IMR-90 (cell line): ENCODE measurements at places on chromosomes 11 and 22. TPM values are rescaled to one million over a fixed set of nuclear protein-coding genes. Genes with fewer than 3 reads are reported as not detected.
A peak's percentile ranks its signal among the peaks of the same experiment; 100 is the strongest.

- DNase-seq = no peak
These were observed 421.8 kb upstream of the ANO5 start for GRCh38 chr11:21771097-21771496.

- no peak for DNase-seq
These were observed 14.6 kb downstream of the ELFN2 start for GRCh38 chr22:37412495-37413250.

DNA sequence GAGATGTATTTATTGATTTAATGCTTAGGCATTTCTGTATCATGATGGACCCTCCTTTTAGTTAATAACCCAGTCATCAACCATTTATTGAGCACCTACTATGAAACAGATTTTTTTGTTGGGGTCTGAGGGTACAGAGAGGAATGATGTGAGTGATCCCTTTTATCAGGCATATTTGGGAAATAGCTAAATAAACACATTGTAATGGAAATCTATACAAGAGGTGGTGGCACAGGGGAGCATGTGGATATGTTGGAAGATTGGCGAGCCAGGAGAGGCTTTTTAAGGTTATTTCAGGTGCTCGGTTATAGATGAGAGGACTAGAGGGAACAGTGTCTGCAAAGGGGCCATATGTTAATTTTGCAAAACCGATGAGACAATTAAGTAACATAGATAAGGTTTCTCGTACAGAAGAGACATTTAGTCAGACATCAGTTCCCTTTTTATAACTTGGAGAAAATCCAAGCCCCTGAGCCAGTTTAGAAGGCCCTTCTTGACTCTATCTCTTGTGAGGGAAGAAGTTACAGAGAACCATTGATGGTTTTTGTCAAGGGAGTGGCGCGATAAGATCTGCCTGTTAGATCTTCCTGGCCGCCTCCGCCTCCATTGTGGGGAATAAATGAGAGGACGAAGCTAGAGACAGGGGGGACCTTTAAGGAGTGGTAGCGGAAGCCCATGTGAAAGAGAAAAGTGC, 2.0 kb downstream of the ATXN10 start:
- DNase-seq = no peak

GRCh38 chr11:77580712-77581337, 8.9 kb upstream of the AQP11 start:
- DNase-seq = peak; percentile 21

DNA sequence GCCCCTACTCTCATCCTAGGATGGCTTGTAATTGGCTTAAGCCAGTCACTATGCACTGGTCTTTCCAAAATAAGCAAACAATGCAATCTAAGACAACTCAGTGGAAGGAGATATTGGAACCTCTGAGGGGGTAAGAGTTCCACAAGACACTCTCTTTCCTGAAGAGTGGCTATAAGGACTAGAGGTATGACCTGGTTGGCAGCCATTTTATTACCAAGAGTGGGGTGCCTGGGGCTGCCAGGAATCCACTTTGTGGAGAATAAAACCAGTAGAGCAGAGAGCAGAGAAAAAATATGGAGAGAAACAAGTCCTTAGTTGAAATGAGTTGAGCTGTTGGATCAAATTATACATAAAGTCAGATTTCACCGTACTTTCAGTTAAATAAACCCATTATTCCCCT, 38.8 kb upstream of the CAPRIN1 start:
- DNase-seq = no peak

- DNase-seq = no peak
These were observed 24.6 kb upstream of the CWF19L2 start for GRCh38 chr11:107482234-107482633.

- no peak for DNase-seq
These were observed 96.8 kb upstream of the PLET1 start for GRCh38 chr11:112357488-112357887.

- DNase-seq = no peak
These were observed 18.2 kb upstream of the CCDC134 start for GRCh38 chr22:41782316-41782715.

DNA sequence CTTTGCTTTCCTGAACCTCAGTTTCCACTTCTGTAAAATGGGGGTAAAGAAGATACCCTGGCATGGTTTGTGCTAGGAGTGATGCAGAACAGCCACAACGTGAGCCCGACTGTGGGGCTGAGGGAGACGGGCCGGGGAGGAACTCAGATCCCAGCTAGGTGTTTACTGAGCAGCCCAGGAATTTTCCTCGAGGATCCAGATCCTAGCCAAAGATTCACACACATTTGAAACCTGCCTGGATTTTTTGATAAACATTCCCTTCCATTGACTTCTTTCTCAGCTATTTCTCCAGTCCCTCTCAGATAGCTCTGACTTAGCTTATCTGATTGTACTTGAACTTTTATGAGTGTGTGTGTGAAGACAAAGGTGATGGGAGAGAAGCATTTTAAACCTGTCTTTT, 98.0 kb downstream of the KIAA1671 start:
- DNase-seq = no peak

GRCh38 chr11:92885600-92885999, 83.9 kb upstream of the MTNR1B start:
- no peak for DNase-seq

DNA sequence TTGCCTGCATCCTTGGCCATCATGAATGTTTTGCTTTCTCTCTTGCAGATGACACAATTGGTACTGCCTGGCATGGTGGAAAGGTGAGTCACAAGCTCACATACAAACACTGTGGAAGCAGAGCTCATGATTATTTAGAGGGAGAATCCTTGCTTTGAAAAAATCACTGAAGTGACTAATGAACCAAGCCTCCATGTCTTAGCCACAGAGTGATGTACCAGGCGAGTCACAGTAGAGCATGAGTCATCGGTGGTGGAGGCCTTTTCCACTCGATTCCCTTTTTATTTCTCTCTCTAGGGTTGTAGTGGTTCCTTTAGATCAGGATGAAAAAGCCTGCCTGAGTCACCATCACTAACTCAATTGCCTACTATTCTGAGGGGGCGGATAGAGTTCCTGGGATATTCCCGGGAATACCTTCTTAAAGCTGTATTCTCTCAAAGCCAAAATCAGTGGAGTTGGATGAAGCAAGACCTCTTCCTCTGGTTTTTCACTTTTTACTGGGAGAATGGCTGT, 49.6 kb upstream of the ALKBH3 start:
- DNase-seq = peak; percentile 100

DNA sequence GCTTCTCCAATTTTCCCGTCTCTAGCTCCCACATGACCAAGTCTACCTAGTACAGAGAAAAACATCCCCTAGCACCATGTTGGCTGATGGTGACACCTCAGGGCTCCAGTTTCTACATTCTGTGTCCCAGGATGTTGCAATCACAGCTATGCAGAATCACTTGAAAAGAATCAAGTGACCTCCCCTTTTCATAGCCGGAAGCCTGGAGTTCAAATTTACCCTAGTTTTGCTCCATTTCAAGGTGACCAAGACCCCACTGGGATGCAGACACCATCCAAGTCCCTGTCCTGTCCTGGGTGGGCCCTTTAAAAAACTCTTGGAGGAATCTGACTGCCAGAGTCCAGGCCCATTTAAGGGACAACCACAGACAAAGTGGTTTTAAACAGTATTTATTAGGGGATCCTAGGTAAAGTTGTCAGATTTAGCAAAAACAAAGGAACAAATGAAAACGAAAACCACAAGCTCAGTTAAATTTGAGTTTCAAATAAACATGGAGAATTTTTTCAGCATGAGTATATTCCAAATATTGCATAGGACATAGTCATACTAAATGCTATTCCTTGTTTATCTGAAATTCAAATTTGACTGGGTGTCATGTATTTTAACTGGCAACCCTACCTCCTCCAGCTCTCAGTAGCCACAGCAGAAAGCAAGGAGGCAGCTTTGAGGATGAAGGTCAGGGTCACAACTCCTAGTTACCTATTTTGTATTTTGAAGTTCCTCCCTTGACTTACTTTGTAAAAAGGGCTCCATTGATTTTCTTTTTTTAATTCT, 52.4 kb downstream of the MIAT start:
- DNase-seq = peak; percentile 76

DNA sequence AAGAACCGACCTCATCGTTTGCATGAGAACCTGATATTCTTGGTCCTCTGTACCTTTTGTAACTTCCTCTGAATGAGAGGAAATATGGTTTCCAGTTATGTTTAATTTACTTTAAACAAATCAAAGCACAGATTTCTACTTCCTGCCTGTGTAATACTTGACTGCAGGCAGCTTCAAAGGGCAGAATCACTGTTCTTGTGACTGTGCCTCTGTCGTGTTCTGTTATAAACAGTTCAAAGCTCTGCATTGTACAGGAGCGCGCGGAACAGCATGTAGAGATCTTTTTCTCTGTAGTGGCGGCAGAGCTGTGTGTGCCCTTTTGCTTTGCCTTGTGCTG, 73.2 kb upstream of the CLDN5 start:
- DNase-seq = no peak

GRCh38 chr11:44885919-44886789, 64.5 kb downstream of the TP53I11 start:
- DNase-seq = no peak

DNA sequence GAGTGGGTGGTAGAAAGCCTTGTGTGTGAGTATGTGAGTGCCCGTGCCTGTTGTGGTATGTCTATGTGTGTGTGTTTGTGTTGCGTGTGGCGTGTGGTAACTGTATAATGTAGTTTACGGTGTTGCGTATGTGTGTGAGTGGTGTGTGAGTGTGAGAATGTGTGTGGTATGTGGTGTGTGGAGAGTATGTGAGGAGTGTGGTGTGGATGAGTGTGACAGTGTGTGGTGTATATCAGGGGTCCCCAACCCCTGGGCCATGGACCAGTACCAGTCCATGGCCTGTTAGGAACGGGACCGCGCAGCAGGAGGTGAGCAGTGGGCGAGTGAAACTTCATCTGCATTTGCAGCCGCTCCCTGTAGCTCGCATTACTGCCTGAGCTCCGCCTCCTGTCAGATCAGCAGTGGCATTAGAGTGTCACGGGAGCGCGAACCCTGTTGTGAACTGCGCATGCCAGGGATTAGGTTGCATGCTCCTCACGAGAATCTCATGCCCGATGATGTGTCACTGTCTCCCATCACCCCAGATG, 5.7 kb downstream of the UPK3A start:
- peak; percentile 83 for DNase-seq

DNA sequence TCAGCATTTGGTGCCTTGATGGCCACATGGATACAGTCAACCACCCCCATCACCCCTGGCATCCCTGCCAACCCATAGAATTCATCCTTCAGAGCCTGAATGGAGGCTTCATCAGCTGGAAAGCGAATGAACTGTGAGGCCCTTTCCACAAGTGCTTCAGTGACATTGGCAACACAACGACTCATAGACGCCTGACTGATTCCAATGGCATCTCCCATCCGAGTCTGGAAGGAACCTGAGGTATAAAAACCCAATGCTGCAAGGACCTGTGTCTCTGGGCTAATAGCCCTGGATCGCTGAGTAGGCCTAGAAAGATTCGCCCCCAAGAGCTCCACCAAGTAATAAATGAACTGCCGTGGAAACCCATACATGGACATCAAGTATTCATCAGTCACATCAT, 1.3 kb downstream of the HARBI1 start:
- peak; percentile 54 for DNase-seq

DNA sequence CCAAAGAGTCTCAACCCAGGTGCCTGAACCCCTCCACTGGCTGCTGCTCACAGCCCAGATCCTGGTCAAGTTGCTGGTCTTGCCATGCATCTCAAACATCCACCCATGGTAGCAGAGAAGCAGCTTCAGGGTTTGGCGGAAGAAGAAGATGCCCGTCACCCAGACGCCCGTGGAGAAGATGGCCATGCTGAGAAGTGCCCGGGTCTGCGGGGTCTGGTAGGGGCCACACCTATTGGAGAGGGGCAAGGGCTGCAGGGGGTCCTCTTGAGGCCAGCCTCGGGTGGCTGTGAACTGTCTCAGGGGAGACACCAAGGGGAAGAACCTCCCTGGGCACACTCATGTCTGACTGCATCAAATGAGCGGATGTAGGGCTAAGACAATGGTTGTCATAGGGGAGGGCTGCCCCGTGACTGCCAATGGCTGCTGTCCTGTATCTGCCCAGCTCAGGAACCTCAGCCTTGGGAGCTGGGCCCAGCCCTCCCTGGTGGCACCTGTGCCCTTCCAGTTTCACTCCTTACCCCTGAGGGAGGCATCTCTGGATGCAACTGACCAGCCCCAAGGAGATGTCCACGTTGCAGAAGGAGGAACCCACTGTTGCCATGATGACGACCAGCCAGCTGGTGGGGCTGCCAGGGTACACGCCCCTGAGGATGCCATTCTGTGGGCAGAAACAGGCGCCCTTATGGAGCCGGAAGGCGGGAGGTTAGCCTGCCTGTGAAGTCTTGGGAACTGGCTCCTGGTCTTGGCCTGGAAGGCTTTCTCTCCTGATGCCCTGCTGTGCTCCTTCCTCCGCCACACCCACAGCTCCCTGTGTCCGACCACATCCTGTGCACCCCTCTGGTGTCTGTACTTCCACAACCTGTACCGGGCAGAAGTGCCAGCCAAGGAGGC, 1.2 kb downstream of the CPT1B start:
- no peak for DNase-seq

DNA sequence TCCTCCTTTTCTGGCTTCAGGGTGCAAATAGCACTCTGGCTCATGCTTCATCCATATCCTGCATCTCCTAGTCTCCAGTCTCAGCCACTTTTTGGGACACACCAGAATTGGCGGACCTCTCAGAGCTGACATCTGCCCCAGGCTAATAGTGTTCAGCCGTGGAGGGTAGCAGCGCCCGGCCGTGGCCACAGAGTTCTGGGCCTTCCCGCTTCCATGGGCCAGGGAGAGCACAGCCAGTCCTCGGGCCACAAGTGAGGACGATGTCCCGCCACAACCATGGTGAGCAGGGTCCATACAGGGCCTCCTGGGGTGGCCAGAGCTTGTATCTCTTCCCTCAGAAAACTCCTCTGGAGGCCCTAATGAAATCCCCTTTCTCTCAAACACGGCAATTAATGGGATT, 26.0 kb downstream of the DKK3 start:
- no peak for DNase-seq

ESAM gene
- under 0.01 TPM in 1 of 2 replicates, not detected in the other for total RNA-seq

GVQW3 gene
- 0.83 and 1.1 TPM in 2 replicates for total RNA-seq

TCP11L1 gene
- total RNA-seq = 17.4 and 23.1 TPM in 2 replicates

OR8A1 gene
- not detected in 2 replicates for total RNA-seq

ARHGEF17 gene
- 19.4 and 21.7 TPM in 2 replicates for total RNA-seq

SHISA8 gene
- not detected in 2 replicates for total RNA-seq

NOX4 gene
- total RNA-seq = 10.8 and 11.7 TPM in 2 replicates
